Hippocampal formation (tissue), 2 donors: ENCODE measurements at places on chromosomes 7 and 10.

GRCh38 chr10:17838080-17838648 lies 29.0 kb downstream of the MRC1 start:
- DNase-seq = peak; percentile 49

- no peak for DNase-seq
Observed at GRCh38 chr7:17269341-17270221, 28.9 kb upstream of the AHR start.

GRCh38 chr10:125009661-125010161 lies 67.8 kb downstream of the ZRANB1 start:
- DNase-seq = no peak

DNA sequence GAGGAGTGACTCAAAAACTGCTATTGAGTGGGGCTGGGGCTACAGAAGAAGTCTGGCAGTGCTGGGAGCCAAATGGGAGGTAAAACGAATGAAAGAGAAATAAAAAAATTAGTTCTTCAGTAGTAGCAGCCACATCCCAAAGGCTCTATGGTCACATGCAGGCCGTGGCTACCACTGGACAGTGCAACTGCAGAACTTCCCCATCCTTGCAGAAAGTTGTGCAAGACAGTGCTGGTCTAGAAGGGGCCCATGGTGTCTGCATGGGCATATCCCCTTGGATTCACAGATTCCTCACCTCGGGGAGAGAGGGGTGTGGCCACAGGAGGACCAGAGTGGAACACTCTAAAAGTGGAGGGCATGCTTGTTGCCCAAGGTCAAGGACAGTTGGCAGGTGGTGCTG lies 47.6 kb downstream of the RPS24 start:
- no peak for DNase-seq

DNA sequence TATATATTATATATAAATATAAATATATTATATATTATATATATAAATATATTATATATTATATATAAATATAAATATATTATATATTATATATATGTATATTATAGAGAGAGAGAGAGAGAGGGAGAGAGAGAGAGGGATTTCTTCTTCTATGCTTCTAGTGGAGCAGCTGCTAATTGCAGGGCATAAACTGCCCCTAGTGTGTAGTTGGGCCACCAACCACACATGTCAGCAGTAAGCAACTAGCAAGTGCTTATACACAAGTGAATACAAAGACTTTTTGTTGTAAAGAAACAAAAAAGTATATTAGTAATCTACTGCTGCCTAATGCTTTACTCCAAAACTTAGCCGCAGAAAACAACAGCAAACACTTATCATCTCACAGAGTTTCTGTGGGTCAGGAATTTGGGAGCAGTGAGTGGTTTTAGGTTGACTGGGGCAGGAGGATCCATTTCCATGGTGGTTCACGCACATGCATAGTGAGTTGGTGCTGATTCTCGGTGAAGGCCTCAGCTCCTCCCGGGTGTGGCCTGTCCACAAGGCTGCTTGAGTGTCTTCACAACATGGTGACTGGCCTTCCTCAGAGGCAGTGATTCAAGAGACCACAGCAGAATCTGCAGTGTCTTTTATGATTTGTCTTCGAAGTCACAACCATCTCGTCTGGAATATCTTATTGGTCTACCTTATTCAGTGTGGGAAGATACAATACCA lies 25.5 kb upstream of the BAG3 start:
- DNase-seq = no peak

DNA sequence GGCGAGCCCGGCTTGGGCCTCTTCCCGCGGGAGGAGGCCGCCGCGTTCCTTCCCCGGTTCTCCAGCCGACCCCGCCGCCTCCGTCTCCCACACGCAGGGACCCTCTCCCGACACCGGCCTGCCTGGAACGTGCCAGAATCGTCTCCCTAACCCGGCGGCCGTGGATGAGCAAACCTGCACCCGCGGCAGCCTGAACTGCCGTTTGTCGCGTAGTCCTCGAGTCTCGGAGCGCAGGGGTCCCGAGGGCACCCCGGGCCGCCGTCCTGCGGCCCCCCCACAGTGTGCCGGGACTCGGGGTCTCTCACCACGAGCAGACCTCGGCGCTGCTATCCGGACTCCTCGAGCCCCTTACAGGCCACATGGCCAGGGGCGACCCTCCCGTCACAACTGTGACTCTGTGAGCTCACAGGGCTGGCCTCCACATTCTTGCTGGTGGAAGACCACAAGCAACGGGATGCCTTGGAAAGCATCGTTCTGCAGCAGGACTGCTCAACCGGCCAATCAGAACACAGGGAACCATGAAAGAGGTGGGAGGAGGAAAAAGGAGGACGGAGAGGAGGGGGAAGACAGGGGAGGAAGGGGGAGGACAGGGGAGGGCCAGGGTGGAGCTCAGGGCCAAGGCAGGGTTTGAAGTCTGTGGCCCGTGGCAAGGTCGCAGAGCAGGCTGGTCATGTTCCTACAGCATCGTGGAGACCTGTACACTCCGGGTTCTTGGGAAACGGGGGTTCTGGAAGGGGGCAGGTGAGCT lies 276.9 kb downstream of the DNAJB6 start:
- DNase-seq = no peak

DNA sequence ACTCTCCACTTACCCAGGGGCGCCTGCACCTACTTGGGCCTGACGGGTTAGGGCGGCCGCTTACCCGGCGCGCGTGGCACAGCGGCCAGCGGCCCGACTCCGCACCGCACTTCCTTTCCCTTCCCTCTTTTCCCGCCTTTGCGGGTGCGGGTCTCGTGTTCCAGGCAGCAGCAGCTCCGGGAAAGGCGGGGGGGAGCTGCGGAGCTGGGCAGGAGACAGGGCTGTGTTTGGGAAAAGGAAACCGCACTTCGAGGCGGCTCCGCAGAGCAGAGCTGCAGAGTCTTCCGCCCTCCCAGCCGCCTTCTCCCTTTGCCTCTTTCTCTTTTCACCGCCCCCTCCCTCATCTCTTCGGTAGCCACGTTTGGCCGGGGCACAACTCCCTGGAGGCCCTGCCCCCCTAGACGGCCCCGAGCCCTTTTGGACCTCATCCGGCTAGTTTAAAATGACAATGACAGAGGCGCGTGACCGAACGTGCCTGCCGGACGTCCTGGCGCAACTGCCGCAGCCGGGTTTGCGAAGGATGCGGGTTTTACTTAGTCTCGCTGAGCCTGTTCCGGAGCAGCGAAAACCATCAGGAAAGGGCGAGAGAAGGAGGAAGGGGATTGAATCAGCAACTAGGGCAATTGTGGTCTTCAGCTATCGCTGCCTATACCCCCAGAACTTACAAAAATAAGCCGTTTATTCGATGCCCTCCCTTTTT lies 7.9 kb upstream of the PAX2 start:
- DNase-seq = no peak

DNA sequence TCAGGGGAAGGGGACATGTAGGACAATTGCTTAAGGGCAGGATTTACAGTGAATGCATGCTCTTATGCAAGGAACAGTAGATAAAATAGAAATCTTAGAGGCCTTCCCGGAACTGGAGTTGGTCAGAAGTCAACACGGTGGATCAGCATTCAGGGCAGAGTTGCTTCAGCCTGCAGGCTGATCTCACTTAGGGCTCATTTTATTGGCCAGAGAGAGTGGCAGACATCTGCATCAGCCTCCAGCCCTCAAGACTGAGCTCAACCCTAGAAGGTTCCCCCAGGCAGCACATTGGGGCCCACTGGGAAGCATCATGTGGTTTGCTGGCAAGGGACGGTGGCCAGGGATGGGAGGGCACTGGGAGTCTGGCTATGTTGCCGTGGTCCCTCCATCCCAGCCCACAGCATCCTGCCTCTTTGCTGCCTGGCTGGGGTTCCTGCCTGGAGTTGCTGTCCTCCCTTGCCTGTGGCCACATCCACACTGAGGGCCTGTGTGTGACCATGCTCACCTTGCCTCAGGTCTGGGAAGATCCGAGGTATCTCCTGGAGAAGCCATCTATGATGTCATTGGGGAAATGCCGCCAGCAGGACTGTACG lies 13.0 kb downstream of the SCART1 start:
- DNase-seq = no peak

DNA sequence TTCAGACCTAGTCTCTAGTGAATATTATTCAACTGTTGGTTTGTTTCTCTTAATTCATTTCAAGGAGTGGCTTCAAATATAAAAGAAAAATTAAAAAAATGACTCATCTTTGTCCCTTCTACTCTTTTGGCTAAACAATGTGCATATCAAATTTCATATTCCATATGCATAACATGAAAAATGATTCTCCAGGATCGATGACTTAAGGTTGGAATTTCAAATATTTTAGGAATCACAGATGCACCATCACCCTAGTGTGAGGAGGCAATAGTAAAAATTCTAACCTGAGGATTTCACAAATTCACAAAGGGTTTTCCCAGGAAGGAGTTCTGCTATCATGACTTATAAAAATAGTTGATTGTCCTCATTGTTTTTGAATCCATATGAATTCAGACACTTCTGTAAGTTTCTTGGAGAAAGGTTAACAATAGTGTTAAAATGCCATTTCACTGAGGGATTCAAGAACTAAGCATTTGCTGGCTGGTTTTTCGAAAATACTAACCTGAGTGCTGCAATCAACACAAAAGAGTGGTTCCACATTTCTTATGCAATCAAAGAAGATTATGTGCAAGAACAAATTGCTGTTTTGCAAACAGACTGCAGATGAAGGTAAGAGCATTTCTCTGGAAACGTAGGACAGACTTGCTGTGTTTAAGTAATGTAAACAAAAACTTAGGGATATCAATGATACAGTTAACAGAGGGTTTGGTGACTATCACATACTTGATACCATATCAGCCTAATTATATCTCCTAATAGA lies 547.5 kb upstream of the LRRTM3 start:
- DNase-seq = no peak

- DNase-seq = no peak
Observed at GRCh38 chr10:88472540-88472939, 110.6 kb downstream of the RNLS start.

DNA sequence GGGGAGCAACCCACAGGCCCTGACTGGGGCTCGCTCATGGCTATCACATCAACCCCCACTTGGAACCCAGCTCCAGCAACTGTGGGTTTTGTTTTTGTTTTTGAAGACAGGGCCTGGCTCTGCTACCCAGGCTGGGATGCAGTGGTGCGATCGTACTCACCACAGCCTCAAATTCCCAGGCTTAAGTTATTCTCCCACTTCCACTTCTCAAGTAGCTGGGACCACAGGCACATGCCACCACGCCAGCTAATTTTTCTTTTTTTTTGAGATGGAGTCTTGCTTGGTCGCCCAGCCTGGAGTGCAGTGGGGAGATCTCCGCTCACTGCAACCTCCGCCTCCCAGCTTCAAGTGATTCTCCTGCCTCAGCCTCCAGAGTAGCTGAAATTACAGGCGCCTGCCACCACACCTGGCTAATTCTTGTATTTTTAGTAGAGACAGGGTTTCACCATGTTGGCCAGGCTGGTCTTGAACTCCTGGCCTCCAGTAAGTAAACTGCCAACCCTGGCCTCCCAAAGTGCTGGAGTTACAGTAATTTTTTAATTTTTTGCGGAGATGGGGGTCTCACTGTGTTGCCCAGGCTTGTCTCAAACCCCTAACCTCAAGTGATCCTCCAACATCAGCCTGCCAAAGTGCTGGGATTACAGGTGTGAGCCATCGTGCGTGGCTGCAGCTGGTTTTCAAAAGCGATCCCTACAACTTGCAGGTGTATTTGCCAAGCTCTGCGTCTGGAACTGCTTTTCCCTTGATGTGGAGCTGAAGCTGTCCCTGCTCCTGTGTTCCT lies 228.7 kb downstream of the SKIDA1 start:
- no peak for DNase-seq

- no peak for DNase-seq
Observed at GRCh38 chr7:121011401-121011800, 22.9 kb downstream of the CPED1 start.

DNA sequence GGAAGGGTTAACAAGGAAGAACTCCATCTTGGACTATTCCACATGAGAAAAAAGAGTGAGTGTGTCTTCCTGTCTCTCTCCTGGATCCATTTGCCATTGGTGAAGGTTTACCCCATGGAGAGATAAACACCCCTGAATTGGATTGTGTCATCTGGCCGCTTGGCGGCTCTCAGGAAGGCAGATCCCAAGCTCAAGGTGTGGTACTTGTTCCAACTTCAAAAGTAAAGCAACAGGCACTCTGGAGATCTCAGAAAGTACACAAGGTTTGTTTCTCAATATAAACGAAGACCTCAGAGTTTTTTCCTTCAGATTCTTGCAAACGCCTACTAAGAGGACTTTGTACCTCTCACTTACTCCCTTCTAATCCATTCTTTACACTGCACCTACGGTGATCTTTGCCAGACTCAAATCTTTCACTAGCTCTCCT lies 116.7 kb downstream of the REEP3 start:
- no peak for DNase-seq

DNA sequence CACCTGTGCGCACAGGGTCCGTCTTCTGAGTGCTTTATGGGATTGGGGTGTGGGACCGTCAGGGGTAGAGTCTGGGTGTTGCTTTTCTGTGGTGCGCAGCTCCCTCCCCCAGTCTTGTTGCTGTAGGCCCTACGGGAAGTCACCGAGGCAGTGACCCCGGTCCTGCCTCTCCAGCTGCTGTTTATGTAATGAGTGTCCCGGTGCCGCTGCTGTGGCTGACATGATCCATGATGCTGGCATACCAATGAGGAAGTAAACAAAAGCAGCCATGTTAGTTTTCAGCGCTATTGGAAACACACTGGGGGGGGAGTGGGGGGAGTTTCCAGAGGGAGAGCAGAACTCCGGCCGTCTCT lies 1.1 kb downstream of the TRIM8 start:
- DNase-seq = peak; percentile 84

DNA sequence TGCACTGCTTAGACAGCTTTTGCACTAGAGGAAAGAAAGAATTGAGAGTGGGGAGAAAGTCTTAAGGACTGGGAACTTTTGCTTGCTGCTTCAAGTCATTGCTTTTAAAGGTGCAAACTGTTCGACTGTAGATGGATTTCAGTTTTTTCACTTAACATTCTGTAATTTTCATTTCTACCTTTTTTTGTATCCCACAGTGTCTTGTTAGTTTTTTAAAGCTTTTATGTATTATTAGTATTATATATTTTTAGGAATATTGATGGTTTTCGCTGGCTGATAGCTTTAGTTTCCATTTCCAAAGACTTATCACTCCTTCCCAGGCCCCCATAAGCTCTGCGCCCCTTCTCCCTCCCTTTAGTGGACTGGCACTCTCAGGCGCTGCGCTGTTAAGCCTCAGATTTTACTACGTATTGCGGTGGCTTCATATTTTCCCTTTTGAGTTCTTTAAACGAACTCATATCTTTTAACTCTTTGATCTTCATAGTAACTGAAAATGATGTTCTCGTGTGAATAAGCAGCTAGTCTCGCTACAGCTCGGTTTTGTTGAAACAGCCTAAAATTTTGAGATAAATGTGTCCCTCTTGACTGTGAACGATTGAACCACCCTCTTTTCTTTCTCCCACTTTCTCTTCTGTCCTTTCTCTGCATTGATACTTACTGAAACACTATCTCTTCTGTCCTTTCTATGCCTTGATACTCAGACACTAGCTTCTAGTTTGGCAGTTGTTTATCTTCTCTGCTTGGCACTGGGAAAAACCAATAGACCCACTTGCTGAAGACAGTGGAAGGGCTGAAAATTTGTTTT lies 2.5 kb upstream of the ETV1 start:
- DNase-seq = no peak

DNA sequence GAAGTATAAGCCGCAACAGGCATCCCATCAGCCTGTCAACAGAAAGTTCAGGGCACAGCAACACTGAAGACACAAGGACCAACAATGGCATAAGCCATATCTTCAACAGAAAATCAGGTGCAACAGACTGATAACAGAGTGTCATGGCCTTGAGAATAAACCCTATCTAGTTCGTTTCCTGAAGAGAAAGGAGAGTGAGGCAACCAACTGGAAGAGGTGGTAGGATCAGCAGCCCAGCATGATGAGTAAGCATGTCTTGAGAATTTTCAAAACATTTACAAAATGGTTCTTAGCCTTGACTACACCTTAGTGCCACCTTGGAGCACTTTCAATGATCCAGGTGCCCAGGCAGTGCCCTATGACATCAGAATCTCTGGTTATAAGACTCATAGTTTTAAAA lies 290.2 kb upstream of the SEMA3C start:
- no peak for DNase-seq
